Activated CD4-positive, alpha-beta T cell treated with anti-CD3 and anti-CD28 coated beads, Interleukin-2, amount 50 U/mL, for 4 hours (primary cell): ENCODE measurements at places on chromosomes 1 and 21.
A peak's percentile ranks its signal among the peaks of the same experiment; 100 is the strongest.

DNA sequence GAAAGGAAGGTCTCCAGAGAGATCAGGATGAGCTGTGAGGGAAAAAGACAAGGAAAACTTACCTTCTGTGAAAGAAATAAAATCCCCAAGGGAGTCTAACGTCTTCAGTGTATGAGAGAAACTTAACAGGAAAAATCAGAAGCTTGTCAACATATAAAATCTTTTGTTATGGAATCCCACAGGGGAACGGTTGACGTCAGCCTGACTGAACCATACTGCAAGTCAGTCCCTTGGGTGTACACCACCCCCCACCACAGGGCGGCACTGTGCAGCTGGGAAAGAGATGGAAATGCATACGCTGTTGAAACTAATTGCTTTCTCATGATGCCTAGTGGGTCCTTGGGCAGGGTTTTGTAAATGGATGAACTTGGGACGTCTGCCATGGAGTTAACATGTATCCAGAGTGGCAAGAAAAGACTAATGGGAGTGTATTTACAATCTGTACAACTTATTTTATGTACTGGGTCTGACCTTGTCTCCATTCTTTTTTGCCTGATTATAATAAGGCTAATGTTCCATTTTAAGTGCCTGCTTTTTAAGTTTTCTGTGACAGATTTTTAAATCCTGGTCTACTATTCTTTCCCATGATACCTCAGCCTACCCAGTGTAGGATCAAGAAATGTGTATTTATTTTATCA, 22.7 kb downstream of the UTP25 start:
- peak; percentile 21 for DNase-seq

- no peak for DNase-seq
Observed at GRCh38 chr1:53892911-53893310, 1.1 kb upstream of the DIO1 start.

- no peak for DNase-seq
Observed at GRCh38 chr1:240743705-240744104, 131.8 kb upstream of the GREM2 start.

GRCh38 chr1:205943245-205943644, at the start of gene SLC26A9:
TSS of gene SLC26A9 (minus strand) at chr1:205943456. CDS start at chr1:205935820, 7,636 bp downstream.
- DNase-seq, result no peak

- DNase-seq, result no peak
Observed at GRCh38 chr1:174682419-174683008, 234.8 kb downstream of the GPR52 start.

DNA sequence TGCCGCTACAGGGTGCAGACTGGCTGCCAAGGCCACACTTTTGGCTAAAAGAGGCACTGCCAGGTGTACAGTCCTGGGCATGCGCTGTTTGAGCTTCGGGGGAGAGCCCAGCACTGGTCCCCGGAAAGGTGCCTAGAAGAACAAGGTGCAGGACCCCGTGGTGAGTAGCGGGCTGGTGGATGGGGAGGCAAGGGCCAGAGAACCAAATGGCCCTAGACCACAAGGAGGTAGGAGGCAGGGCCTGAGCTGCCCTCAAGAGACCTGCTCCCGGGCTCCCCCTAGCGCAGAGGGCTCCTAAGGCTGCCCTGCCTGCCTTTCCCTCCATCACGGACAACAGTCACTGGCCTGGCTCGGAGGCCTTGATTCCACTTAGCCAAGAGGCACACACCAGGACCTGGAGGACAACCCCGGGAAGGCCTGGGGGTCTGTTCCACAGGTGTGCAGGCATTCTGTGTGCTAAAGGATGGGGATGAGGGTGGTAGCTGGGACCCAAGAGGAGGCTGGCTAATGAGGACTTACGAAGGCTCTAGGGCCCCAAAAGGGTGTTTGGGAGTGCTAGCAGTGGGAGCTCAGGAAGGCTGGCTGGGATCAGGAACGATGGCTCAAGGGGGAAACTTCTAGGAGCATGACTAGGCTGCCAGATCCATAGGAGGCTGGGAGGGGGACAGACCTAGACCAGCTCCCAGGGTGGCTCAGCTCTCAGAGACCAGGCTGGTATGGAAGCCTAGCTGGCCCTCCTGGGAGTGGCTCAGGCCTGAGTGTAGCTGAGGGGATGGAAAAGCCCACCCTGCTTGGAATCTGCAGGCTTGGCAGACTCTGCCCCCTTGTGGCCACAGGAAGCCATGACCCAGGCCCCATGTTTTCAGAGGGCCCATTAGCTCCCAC, 742 bp downstream of the ARTN start:
- peak; percentile 30 for DNase-seq

DNA sequence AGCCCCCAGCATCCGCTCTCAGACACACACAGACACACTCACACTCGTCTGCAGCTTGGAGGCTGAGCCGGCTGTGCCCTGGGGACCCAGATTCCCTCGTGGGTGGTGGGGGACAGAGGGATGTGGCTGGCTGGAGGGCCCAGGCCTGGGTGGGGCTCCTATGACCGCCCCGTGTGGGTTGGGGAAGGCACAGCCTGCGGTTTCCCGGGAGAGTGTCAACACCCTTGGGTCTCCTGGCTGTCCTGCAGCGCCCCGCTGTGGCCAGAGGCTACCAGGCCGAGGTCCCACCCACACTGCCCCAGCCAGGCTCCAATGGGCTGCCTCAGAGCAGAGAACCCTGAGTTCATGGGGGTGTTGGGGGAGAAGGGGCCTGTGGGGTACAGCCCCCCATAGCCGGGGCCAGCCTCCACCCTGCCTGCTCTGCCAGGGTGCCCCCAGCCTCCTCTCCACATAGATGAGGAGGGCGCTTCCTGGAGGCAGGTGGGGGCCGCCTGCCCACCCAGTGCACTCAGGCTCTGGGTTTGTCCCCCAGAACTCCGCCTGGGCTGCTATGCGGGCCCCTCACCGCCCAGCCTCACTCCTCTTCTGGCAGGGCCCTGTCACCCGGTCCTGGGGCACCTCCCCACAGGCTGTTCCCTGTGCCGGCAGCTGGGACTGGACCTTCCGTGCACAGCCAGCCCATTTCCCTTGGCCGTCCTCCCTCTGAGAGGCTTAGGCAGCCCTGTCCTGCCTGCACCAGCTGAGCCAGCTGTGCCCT, at the start of gene TTC34:
Gene TTC34, minus strand, starts transcription at position 159 of the 757 bp plus-strand sequence. CDS start 866 bp downstream, outside the sequence.
- peak; percentile 24 for DNase-seq

DNA sequence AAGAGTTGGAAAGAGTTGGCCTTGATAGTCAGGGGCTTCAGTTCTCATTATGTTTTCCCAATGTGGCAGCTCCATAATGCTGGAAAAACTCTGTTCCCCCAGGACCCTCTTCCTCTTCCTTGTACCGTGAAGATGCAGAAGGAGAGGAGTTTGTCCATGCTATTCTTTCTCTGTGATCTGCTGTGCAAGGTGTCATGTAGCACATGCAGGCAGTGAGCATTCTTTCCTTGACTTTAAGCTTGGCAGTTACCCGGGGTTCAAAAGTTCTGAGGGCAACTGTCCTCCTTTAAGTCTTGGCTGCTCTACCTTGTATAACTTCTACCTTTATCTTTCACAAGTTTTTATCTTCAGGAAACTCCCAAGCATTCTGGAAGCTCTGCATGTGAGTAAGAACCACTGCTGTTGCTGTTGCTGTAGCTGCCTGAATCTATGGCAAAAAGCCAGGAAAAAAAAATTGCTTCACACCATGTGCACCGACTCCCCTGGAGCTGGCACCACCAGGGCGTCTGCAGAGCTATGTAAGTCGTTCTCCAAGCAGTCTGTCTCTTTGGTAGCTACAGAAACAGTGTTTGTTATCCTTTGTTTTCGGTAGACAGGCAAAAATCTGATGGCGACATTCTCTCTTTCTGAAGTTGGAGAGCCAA, 42.7 kb upstream of the SLC16A1 start:
- no peak for DNase-seq

- no peak for DNase-seq
Observed at GRCh38 chr1:5758000-5758858, 234.0 kb downstream of the NPHP4 start.

GRCh38 chr1:207156826-207157225, 52.8 kb downstream of the C4BPA start:
- DNase-seq, result no peak

DNA sequence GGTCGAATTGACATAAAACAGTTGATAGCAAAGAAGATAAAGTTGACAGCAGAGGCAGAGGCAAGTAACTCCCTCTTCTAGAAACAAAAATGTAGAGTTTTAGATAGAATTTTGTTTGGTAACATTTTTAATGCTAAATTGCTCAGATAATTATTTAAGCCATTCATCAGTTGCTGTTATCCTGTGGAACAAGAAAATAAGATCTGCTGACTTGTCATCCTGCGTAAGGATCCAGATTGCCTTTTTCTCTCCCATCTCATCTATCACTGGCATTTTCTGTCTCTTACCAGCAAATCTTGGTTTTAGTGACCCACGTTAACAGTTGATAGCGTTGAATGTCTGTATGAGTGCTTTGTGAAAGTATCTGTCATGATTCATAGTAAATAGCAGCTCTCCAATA, 29.8 kb downstream of the SOAT1 start:
- DNase-seq, result no peak

DNA sequence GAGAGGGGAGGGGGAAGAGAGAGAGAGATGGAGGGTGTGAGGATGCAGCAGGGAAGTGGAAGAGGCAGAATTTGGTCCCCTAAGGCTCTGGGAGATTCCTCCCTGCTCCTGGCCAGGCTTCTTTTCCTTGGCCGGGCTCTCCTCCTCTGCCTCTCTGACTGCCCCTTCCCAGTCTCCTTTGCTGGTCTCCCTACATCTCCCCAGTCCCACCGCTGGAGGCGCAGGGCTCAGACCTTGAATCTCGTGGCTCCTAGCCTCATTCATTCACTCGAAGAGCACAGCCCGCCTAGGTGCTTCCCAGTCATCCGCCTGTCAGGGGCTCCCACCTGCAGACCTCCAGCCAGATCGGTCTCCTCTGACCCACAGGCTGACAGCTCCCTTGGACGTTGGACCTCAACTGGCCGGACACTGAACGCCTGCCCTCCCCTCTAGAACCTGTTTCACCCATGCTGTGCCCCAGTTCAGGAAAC, 76.5 kb downstream of the VWA5B1 start:
- no peak for DNase-seq
